CD4-positive, CD25-positive, alpha-beta regulatory T cell (primary cell): ENCODE measurements at places on chromosomes 4 and X. TPM values are rescaled to one million over a fixed set of nuclear protein-coding genes. Genes with fewer than 3 reads are reported as not detected.

DNA sequence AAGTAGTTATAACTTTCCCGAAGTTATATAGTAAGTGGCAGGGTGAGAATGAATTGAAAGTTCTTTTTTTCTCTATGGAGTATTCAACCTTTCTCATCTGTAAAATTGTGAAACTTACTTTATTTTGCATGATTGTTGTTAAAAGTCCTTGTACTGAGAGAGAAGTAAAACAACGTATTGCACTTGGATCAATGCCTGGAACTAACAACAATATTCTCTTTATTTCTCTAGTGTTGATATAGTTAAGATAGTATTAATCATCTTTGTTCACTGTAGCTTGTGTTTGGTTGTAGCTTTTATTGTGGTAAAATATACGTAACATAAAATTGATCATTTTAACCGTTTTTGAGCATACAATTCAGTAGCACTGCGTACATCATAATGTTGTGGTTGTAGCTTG is 48.7 kb downstream of the STIM2 start:
- no peak for DNase-seq
- H3K36me3 ChIP-seq = no peaks in the 10 kb centered on the region
- no peak overlapping the region for H3K4me3 ChIP-seq
- H3K27me3 ChIP-seq = no peaks in the 10 kb centered on the region
- no peak overlapping the region for H3K27ac ChIP-seq

DNA sequence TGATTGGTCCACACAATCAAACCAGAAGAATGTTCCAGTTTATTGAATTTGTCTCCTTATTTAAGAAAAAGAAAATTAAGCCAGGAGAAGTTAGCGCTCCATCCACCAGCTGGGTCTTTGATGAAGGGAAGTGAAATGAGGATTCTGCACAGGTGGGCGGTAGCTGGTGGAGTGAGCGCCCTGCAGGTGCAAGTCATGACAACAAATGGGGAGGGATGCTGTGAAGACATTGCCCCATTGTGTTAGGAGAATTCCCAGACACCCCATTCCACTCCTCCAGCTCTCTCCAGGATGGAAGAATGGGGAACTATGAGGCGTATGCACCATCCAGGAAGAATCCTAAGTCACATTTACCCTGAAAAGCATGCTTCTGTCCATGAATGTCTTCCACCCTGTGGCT is 22.9 kb downstream of the PLRG1 start:
- no peaks in the 10 kb centered on the region for H3K4me1 ChIP-seq
- H3K36me3 ChIP-seq = no peaks in the 10 kb centered on the region
- H3K27me3 ChIP-seq = no peaks in the 10 kb centered on the region

DNA sequence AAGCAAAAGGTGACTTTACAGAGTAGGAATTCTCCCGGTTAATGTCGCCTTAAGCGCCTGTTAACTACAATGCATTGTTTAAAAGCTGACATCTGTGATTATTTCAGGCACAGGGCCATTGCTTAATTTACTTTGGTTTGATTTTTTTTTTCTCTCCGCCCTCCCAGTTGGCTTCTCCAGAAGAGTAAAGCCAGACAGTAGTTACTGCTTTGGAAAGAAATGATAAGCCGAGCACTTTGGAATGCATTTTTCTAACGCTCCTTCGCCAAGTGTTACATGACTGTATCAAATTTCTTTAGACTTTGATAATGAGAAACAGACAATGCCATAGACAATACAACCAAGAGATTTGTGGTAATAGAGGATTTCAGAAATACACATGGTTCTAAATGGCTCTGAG is 383.0 kb upstream of the TENM3 start:
- H3K4me1 ChIP-seq = no peaks in the 10 kb centered on the region
- no peaks in the 10 kb centered on the region for H3K27me3 ChIP-seq
- no peak overlapping the region for H3K4me3 ChIP-seq
- no peaks in the 10 kb centered on the region for H3K36me3 ChIP-seq
- no peak overlapping the region for H3K27ac ChIP-seq

- no peak overlapping the region for H3K4me3 ChIP-seq
- no peaks in the 10 kb centered on the region for H3K4me1 ChIP-seq
- H3K27me3 ChIP-seq = no peaks in the 10 kb centered on the region
- no peaks in the 10 kb centered on the region for H3K36me3 ChIP-seq
- H3K27ac ChIP-seq = no peak overlapping the region
- DNase-seq = no peak
Observed at GRCh38 chrX:110791071-110791470, 4.5 kb downstream of the CHRDL1 start.

- H3K36me3 ChIP-seq = no peaks in the 10 kb centered on the region
- no peak for DNase-seq
- H3K27me3 ChIP-seq = no peaks in the 10 kb centered on the region
- H3K4me3 ChIP-seq = no peak overlapping the region
- no peaks in the 10 kb centered on the region for H3K4me1 ChIP-seq
Observed at GRCh38 chr4:87840149-87840548, 7.4 kb downstream of the MEPE start.

- H3K4me3 ChIP-seq = no peak overlapping the region
- H3K27ac ChIP-seq = no peak overlapping the region
- no peaks in the 10 kb centered on the region for H3K27me3 ChIP-seq
- no peaks in the 10 kb centered on the region for H3K4me1 ChIP-seq
- no peaks in the 10 kb centered on the region for H3K36me3 ChIP-seq
Observed at GRCh38 chrX:42496239-42496638, 281.7 kb downstream of the PPP1R2C start.

GRCh38 chr4:155679343-155679742 is 12.7 kb downstream of the GUCY1A1 start:
- H3K4me1 ChIP-seq = no peaks in the 10 kb centered on the region
- no peak overlapping the region for H3K4me3 ChIP-seq
- DNase-seq = no peak

GRCh38 chrX:129781680-129782495 is 2.1 kb downstream of the SASH3 start:
- H3K4me3 ChIP-seq = peak overlapping the region; percentile 69
- H3K27me3 ChIP-seq = no peaks in the 10 kb centered on the region
- peaks cover 26% of the 10 kb centered on the region for H3K36me3 ChIP-seq

DNA sequence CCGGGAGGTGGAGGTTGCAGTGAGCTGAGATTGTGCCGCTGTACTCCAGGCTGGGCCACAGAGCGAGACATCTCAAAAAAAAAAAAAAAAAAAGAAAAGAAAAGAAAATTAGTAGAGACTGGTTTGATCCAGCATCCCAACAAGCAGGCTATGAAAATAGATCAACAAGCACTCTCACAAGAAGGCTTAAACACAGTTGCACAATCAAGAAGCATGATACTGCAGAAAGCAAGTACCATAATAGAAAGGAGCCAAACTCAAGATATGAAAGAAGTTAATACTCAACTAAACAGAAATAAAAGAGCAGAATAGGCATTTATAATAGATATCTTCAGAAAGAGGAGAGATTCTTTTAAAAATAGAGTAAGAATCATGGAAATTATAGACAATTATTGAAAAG is 10.6 kb downstream of the TLR6 start:
- H3K27me3 ChIP-seq = no peaks in the 10 kb centered on the region
- H3K4me1 ChIP-seq = no peaks in the 10 kb centered on the region
- H3K27ac ChIP-seq = no peak overlapping the region
- H3K4me3 ChIP-seq = no peak overlapping the region
- DNase-seq = no peak
- no peaks in the 10 kb centered on the region for H3K36me3 ChIP-seq

DNA sequence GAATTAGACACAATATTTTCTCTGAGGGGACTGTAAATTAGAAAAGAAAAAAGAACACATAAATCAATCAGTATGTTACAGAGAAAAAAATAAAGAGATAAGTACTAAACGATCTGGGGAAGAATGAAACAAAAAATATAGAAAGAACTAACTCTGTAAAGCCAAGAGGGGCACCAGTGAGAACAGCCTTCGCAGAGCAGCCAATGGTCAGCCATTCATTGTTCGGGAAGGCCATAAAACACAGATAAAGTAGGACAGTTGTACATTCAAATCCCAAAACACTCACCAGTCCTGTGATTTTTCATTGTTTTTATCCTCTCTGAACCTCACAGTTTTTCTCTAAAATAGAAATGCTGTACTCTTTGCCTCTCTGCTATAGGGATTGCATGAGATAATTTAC is 127.9 kb downstream of the NEK1 start:
- H3K4me1 ChIP-seq = no peaks in the 10 kb centered on the region
- no peaks in the 10 kb centered on the region for H3K27me3 ChIP-seq
- no peak for DNase-seq
- no peak overlapping the region for H3K27ac ChIP-seq
- H3K36me3 ChIP-seq = peaks cover under 1% of the 10 kb centered on the region

DNA sequence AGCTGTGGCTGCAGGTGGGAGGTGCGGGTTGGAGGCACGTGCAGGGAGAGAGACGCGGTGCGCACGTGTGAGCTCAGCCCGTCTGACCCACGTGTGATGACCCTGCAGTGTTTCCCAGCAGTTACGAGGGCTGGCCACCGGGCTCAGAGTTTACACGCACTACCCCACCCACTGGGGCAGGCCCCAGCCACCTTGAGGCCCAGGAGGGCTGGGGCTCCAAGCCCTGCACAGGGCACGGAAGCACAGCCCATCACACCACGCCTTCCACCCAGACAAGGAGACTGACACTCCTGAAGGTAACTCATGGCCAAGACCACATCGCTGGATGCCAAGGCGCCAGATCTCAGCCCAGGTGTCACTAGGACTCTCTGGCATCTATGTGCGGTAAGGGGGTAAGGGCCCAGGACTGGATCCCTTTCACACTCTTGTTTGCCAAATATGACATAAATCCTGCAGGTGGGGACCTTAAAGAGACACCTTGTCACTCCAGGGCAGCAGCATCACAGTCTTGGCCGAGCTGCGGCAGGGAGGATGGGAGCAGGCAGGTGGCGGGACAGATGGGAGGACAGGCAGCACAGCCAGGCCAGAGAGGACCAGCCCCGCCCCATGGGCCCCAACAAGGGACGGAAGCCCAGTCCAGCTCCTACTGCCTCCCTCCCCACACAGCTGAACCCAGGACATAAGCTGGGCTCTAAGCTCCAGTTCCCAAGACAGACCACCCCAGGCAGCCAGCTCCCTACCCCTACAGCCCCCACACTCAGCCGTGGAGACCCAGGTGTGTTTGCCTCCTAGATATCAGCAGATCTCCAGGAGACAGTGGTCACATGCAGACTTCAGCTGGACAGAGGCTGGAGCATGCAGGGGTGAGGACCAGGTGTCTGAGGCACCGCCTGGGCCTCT is 56.8 kb downstream of the ZFYVE28 start:
- H3K36me3 ChIP-seq = no peaks in the 10 kb centered on the region
- no peak overlapping the region for H3K4me3 ChIP-seq
- DNase-seq = no peak
- H3K27ac ChIP-seq = no peak overlapping the region

- no peaks in the 10 kb centered on the region for H3K4me1 ChIP-seq
- no peak overlapping the region for H3K27ac ChIP-seq
- H3K27me3 ChIP-seq = no peaks in the 10 kb centered on the region
- H3K36me3 ChIP-seq = no peaks in the 10 kb centered on the region
- no peak overlapping the region for H3K4me3 ChIP-seq
Observed at GRCh38 chr4:128384091-128384520, 96.5 kb upstream of the PGRMC2 start.

DNA sequence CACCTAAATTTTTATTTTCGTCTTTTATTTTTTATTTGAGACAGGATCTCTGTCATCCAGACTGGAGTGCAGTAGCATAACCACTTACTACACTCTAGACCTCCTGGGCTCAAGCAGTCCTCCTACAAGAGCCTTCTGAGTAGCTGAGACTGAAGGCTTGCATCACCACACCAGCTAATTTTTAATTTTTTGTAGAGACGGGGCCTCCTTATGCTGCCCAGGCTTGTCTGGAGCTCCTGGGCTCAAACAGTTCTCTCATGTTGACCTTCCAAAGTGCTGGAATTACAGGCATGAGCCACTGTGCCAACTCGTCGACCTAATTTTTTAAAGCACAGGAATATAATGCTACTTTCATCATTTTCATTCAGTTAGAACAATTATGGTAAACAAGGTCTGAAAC is 405.4 kb downstream of the AR start:
- H3K36me3 ChIP-seq = no peaks in the 10 kb centered on the region
- DNase-seq = no peak

DNA sequence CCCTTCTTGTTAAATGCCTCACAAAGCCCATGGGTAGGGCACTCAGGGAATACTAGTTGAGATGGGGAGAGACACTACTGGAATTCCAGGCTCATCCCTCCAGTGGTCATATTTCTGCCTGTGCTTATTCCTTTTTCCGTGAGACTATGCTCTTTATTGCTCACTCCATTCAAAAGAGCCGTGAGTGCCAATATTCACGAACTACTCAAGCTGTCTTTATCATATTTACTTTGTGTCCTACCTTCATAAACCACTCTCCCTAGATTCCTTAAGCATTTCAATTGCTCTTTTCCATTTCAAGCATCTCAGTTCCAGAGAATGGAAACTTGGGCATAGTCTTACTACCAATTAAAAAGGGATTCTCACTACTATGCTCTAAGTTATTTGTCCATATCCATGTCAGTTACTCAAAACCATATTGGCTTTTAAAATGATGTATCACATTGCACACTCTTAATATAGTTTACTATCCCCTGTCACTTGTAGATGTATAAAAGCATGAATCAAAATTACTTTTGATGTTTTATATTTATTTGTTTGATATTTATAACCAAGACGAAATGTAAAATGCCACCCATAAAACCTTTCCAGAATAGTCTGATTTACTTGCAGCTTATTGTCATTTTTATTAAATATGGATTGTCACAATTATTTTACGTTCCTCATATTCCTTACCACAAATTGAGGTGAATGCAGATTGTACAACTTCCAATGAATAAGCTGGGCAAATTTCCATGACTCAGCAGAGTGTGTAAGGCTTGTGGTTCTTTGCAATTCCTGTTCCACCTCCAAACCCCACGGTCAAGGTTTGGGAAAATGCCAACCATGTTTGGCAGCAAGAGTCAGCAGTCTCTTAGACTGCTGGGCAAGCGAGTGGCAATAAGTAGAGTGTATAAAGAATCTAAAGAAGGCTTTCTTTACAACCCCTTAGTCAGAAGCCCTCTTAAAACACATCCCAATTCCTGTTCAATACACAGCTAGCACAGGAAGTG is 24.4 kb downstream of the ENOX2 start:
- no peaks in the 10 kb centered on the region for H3K36me3 ChIP-seq
- no peak for DNase-seq
- H3K4me1 ChIP-seq = peaks cover 6% of the 10 kb centered on the region
- no peaks in the 10 kb centered on the region for H3K27me3 ChIP-seq
- no peak overlapping the region for H3K27ac ChIP-seq

GRCh38 chrX:12770440-12770839 is 20.8 kb upstream of the PRPS2 start:
- H3K27ac ChIP-seq = no peak overlapping the region
- no peaks in the 10 kb centered on the region for H3K36me3 ChIP-seq
- H3K4me1 ChIP-seq = no peaks in the 10 kb centered on the region
- no peak overlapping the region for H3K4me3 ChIP-seq
- no peak for DNase-seq

Gene PGAM4
- polyA plus RNA-seq = not detected

Gene PLS3
- polyA plus RNA-seq = 5.3 TPM

Gene COX7B2
- polyA plus RNA-seq = not detected

Gene POU3F4
- not detected for polyA plus RNA-seq

Gene FGFBP1
- polyA plus RNA-seq = not detected

Gene DGKK
- not detected for polyA plus RNA-seq

Gene RIPPLY1
- not detected for polyA plus RNA-seq
